ENCODE measurements at places on chromosomes 5 and 9.

- DNase-seq, result no peak
Measured at GRCh38 chr9:4574657-4575243, 84.5 kb downstream of the SLC1A1 start.

DNA sequence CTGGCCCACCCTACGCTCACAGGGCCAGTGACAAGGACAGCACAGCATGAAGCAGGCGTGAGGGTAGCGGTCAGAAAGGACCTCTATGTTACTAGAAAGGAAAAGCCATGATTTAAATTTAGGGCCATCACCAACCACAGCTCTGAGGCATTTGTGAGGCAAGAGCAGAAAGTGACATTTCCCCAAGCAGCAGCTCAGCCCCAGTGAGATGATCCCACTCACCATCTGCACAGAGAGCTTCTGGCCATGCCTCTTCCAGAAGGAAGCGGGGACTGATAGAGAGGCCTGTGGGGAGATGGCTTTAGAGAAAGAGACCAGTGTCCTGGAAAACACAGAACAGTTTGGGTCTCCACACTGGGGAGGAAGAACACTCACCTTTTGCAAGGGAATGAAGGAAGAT lies 413.9 kb downstream of the SPOCK1 start:
- DNase-seq, result no peak

GRCh38 chr5:51944500-51945125 lies 561.4 kb downstream of the ISL1 start:
- no peak for DNase-seq

DNA sequence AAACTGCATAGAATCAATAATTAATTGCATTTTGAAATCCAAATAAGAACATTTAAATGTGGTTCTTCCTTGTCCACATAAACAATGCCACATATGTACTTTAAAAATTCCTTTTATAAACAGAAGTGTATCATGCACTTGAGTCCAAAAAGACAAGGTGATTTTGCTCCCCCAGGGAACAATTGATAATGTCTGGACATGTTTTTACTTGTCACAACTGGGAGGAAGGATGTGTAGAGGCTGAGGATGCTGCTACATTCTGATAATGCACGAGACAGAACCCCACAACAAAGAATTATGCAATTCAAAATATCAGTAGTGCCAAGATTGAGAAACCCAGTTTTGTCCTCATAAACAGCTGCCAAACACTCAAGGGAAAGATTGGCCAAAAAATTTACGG lies 181.1 kb upstream of the ISL1 start:
- no peak for DNase-seq

- DNase-seq, result no peak
Measured at GRCh38 chr5:67182301-67182790, 14.3 kb downstream of the CD180 start.

GRCh38 chr9:33246269-33246860 lies 6.4 kb downstream of the SPINK4 start:
- DNase-seq, result no peak

- no peak for DNase-seq
Measured at GRCh38 chr5:180470966-180471582, 23.1 kb upstream of the CNOT6 start.

DNA sequence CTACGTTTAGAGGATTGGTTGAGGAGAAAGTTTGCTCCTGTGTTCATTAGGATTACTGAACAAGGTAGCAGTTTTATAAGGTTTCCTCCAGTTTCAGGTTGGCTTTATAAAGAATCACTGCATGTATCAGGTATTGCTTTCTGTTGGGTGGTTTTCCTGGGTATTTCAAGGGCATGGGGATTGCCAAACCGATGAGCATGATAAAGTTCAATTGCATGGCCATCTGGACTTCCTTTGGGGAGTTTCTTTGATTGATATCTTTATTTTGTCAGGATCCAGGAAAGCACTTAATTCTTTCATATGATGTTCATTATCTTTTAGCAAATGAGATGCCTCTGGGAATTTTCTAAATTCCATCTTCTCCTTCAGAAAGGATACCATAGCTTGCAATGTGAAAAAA lies 10.3 kb upstream of the GABBR2 start:
- DNase-seq, result no peak

DNA sequence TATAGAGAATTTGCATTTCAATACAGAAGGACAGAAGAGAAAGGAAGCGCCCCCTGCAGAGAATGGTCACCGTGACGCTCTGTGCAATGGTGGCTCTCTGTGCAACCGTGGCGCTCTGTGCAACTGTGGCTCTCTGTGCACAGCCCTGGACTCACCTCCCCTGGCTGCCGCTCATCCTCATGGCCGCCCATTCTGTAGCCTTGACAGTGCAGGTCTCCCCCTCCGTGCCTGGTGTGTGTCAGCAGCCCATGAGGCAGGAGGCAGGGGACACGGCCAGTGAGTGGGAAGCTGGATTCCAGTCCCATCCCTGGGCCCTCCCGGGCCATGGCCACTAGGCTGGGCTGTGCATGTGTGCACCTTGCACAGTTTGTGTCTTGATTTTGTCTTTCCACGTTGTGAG lies 12.0 kb downstream of the EXOC3 start:
- no peak for DNase-seq

All from NCI-H187 (cell line).